Mucosa of gallbladder (tissue), 1 donor: ENCODE measurements at places on chromosomes 6 and 20. TPM values are rescaled to one million over a fixed set of nuclear protein-coding genes. Genes with fewer than 3 reads are reported as not detected.
A peak's percentile ranks its signal among the peaks of the same experiment; 100 is the strongest.

Gene CRIP3
- total RNA-seq, result 7.3 TPM

Gene PTGIS
- 101 TPM for total RNA-seq

Gene SLA2
- total RNA-seq, result 2.0 TPM

Gene HLA-DPA1
- 185 TPM for total RNA-seq

Gene DYNLT1
- total RNA-seq, result 155 TPM

Gene RPL10A
- total RNA-seq, result 921 TPM

Gene CHMP4B
- total RNA-seq, result 117 TPM

Gene CUL9
- total RNA-seq, result 50.0 TPM

Gene WFDC10B
- total RNA-seq, result 0.49 TPM

Gene MATN4
- total RNA-seq, result 0.09 TPM

Gene SAMD10
- total RNA-seq, result 12.7 TPM

Gene TBX18
- 1.4 TPM for total RNA-seq

DNA sequence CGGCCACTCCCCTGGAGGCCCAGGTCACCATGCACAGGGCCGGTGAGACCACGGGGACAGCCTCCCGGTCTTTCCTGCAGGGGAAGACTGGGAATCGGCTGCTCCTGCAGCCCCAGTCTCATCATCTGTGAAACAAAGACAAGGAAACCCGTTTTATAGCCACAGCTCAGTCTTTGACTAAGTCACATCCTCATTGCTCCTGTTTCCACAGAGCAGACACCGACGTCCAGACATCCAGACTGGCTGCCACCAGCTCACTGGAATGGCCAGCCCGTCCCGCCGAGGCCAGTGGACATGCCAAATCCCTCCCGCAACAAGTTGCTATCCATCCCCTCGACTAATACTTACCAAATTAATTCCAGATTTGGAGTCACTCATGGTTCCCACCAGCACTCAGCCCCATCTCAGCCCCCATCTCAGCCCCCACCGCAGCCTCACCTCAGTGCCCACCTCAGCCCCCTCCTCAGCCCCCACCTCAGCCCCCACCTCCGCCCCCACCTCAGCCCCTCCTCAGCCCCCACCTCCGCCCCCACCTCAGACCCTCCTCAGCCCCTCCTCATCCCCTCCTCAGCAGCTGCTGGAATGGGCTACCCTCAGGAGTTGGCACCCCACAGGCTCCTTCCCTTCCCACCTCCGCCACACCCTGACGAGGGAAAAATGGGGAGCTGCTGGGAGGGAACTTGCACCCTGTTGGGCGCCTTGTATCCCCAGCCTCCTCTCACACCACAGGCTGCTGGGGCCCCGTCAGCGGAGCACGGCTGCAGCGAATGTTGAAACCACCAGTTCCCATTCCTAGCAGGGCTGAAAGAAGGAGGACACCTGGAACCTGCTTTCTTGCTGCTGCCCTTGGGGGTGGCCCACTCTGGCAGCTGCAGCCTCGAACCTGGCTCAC, 48.7 kb downstream of the YTHDF1 start:
- DNase-seq, result no peak

DNA sequence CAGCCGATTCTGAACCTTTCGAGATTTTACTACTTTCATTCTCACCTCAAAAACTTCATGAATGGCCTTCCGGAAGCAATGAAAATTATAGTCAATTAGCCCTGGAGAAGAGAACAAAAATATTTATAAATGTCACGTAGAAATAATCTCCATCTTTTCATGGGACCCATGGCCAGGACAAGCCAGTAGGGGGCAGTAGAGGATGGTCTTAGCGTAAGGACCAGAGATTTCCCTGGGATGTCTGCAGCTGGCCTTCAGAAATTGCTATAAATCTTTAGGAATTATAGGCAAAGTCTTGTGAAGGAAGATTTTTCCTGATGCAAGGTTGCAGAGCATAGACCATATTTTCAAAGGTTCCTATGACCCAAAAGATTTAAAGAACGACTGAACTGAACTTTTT, 15.6 kb upstream of the UBE2J1 start:
- DNase-seq, result peak; percentile 69

DNA sequence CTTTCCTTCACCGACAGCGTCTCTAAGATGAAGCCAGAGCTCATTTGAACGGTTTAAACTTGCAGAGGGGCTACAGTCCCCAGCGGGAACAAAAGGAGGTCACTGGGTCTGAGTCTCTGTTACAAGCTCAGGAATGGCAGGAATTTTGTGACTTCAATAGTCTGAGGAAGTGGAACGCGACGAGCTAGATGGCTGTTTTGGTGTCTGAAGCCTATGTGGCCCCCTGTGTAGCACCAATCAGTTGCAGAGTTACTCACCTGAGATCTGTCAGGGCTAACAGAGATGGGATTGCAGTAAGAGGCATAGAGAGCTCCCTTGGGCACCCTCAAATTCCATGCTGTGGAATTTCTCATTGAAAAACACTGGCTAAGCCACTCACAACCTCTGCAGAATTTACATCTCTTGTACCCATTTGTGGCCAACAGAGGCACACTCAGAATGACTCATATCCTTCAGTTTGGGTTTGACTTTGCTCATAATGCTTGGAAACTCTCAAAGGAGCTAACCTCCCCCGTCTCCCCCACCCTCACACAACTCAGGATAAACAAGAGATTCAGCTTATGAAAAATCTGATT, 7.1 kb upstream of the TCP11 start:
- no peak for DNase-seq

- no peak for DNase-seq
Observed at GRCh38 chr6:134358320-134358719, 40.4 kb upstream of the SGK1 start.

DNA sequence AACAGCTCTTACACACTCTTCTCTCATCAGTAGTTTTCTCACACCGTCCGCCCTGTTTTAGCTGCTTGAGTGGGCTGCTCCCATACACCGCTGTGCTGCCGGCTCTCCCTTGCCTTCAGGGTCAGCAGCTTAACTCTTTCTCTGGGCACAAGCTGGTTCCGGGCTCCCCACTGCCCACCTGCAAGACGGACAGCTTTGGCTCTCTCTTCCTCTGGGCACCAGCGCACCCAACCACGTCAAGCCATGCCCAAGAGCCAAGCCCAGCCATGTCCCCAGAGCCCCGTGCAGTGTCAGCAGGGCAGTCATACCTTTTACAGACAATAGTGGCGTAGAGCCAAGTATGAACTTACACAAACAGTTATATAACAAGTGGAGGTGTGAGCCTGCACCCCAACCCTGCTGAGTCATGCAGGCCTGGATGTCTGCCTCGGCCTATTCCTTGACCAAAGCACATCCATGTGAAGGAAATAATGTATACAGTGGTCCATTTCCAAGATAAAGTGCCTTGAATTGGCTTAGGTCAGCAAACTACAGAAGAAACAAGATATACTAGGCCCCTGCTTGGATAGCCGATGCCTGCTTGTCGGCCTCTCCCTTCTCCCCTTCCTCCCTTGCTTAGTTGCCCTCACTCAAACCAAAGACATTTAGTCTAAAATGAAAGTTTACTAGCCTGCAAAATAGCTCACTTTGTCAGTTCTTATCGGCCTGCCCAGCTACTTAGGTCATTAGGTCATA, 89.3 kb downstream of the JPH2 start:
- peak; percentile 50 for DNase-seq

DNA sequence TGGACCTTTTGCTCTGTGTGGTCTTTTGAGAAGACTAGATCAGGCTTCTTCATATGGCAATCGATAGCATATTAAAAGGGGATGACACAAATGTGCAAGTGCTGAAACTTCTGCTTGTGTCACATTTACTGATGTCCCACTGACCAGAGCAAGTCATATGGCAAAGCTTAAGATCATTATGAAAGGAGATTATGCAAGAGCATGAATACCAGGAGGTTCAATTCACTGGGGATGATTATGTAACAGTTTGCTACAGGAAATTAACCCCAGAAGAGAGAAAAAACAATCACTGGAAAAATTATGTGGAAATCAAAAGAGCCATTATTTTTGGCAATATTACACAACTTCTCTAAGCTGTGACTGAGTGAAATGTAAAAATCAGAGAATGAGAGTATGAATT, 13.7 kb upstream of the PRDM13 start:
- no peak for DNase-seq

- DNase-seq, result no peak
Observed at GRCh38 chr6:166379103-166379586, 3.6 kb downstream of the MPC1 start.

DNA sequence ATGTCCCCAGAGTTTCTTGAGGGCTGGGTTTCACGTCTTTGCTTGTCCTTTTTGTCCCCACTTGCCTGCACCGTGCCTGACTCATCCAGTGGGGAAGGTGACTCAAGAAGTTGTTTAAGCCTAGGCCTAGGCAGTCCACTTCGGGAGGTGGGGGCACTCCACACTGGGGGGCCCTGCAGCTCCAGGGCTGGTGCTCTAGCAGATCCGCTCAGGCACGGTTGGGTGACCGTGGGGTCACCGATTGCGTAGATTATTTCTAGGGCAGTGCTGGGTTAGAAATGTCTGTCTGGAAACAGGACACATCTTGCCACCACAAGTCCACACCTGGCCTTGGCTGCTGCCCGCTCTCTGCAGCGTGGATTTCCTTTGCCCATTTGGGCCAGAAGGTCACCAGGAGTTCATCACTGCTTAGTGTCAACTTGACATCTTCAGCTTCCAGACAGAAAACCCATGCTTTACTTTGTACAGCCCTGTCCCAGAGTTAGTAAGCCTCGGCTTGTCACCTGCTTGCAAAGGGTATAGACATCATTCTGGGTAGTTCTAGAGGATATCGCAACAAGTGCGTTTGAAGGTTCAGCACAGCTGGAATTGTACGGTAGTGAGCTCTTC, 13.6 kb upstream of the C20orf144 start:
- no peak for DNase-seq

DNA sequence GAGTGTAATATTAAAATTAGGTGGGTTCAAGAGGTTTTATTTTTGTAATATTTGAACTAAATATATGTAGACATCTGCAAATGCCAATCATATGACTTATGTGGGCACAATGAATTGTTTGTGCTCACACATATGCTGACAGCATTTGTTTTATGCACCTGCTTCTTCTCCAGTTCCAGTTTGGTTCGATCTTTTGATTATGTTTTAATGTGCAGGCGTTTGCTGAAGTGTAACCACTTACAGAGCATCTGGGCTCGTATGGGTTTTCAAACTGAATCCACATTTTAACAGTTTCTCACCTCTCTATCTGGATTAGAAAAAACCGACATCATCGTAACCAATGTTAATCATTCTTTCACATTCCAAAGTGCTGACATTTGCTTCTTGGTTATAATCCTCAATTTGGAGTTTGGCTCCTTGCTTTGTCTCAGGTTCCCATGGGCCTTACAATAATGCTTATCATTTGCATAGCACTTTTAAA, 129.1 kb upstream of the SPACA1 start:
- DNase-seq, result no peak

GRCh38 chr6:44485601-44486401, 98.3 kb downstream of the CDC5L start:
- no peak for DNase-seq

- DNase-seq, result no peak
Observed at GRCh38 chr6:38273325-38273724, 366.4 kb downstream of the BTBD9 start.

DNA sequence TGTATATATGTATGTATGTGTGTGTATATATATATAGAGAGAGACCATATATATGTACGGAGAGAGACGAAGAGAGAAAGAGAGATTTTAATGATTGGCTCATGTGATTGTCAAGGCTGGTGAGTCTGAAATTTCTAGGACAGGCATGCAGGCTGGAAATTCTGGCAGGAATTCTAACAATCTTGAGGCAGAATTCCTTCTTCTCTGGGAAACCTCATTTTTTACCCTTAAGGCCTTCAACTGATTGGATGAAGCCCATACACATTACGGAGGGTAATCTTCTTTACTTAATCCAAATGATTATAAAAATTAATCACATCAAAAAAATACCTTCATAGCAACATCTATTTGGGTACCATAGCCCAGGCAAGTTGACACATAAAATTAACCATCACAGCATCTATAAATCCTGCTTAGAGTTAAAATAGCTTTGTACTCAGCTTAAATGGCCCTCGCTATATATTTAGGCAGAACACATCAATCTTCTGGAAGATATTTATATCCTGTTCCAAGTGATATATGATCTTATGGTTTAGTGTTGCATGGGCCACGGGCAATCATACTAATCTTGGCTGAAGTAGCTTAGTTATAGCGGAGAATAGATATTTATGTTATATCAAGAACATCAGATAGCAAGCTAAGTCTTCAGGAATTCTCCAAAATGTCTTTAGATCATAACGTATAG, 36.6 kb downstream of the ABRACL start:
- no peak for DNase-seq

DNA sequence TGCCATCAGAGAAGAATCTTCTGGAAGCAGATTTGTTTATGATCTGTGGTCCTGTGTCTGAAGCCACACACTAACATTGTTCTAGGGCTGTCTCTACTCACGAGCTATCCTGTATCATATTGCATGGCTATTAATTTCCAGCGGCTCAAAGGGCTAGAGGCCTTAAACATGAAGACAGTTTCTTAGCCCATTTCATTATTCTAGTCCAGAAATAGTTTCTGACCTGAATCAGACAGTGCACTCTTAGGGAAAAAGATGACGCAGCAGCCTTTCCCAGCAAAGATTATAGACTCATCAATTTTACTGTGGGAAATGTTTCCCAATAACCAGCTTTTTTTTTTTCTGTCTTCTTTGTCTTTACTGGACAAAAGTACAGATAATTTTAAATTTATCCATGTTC, 105.3 kb upstream of the SUPT3H start:
- DNase-seq, result no peak

DNA sequence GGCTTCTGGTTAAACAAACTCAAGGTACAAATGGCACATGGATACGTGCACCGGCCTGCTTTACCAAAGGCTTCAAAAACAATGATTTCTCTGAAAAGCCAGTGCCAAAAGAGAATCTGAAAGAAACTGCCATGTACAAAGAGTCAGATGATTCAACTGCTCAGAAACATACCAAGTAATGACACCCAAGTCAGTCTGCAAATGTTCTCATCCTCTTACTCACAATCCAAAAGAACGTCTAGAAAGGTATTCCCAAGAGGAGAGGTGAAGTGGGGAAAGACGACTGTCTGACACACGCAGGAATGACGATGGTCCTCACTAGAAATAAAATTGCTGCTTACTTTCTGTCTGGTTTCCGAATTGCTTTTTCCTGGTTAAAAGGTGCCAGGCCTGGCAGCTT, 52.9 kb downstream of the NFATC2 start:
- DNase-seq, result no peak

DNA sequence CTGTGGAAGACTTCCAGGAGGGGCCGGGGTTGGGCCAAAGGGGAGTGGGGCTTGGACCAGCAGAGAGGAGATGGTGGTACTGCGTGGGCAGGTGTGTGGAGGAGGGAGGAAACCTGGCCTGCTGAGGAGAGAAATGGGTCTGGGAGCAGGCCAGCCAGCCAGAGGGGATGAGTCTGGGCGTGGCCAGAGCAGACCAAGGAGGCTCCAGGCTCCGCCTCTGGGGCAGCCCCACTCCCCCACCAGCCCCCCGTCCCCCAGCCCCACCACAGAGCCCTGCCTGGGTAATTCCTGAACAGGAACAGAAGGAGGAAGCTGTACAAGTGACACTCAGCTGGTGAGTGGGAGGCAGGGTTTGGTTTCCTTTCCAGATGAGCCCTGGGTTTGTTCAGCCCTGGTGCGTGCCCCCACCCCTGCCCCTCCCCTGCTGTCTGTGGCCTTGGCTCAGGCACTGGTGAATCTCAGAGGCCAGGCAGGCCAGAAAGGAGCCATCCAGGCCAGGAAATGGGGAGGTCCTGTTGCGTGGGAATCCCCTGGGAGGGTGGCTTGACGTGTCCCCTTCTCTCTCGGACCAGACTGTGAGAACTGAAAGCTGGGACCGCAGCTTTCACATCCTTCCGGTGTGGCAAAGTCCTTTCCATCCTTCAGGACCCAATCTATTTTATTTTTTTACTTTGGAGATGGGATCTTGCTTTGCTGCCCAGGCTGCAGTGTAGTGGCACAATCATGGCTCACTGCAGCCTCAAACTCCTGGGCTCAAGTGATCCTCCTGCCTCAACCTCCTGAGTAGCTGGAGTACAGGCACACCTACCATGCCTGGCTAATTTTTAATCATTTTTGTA, 9.4 kb upstream of the SRC start:
- DNase-seq, result no peak
